NCI-H187 (cell line): ENCODE measurements at places on chromosomes 7 and 10.

DNA sequence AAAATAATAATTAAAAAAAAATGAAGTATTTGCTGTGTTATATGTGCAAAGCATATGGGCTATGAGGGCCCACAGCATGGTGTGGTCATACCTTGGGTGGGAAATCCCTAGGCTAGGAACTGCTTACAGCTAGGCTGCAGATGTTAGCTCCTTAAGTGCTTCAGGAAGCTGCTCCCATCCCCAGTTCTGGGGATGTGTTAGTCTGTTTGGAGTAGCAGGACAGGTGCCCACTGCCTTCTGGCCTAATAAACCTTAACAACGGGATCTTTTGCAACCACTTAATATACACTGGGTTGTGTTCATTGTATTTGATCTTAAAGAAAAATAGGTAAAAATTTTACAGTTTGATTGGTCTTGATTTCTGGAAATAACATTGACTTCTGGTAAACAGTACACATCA is 46.3 kb downstream of the HK1 start:
- DNase-seq: no peak

- DNase-seq: no peak
Observed at GRCh38 chr10:113111900-113112853, 162.1 kb downstream of the TCF7L2 start.

DNA sequence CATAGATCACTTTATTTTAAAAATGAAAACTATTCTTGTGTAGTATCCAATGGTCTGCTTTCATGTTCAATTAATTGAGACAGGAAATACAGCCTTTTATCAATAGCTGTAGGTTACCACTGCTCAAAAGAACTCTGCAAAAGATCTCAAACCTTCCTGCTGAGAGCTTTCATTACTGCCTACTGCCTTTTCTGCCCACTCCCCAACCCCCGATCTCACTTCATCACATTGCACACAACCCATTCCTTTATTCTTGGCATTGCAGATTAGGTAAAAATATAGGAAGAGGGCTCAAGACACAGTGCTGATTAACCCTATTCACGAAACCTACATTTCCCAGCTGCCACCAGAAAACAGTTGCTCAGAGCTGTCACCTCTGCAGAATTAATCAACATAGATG is 171.4 kb downstream of the BTAF1 start:
- DNase-seq: no peak

DNA sequence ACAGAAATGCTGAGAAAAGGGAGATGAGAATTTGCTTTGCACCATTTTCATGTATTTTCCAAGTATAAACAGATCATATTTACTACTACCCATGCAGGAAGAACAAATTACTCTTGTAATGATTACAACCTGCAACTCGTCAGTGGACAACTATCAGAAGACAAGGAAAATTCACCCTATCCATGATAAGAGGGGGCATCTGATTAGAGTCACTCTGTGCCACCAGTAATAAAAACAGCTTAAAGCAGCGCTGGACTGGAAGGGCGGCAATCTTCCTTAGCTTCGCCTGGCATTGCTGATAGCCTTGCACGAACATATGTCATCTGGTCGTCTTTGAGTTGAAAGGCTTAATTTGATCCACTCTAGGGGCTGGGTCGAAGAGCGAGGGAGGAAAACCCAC is 162.7 kb downstream of the SFMBT2 start:
- no peak for DNase-seq

DNA sequence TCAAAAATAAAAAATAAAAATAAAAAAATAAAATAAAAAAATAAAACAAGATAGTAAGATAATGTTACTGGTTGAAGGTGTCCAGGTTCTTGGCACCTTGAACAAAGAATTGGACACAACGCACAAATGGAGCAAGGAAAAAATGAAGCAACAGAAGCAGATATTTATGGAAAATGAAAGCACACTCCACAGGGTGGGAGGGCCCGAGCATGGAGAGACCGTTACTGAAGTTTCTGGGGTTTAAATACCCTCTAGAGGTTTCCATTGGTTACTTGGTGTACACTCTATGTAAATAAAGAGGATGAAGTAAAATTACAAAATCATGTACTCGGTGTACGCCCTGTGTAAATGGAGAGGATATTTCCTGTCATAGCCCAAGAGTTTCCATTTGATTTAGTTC is 15.7 kb upstream of the PFKP start:
- DNase-seq: no peak

GRCh38 chr7:94509264-94509886 is at the start of gene CASD1:
TSS of gene CASD1 (plus strand) at chr7:94509809. CDS start at chr7:94510085, 276 bp downstream.
- DNase-seq: peak; percentile 38

DNA sequence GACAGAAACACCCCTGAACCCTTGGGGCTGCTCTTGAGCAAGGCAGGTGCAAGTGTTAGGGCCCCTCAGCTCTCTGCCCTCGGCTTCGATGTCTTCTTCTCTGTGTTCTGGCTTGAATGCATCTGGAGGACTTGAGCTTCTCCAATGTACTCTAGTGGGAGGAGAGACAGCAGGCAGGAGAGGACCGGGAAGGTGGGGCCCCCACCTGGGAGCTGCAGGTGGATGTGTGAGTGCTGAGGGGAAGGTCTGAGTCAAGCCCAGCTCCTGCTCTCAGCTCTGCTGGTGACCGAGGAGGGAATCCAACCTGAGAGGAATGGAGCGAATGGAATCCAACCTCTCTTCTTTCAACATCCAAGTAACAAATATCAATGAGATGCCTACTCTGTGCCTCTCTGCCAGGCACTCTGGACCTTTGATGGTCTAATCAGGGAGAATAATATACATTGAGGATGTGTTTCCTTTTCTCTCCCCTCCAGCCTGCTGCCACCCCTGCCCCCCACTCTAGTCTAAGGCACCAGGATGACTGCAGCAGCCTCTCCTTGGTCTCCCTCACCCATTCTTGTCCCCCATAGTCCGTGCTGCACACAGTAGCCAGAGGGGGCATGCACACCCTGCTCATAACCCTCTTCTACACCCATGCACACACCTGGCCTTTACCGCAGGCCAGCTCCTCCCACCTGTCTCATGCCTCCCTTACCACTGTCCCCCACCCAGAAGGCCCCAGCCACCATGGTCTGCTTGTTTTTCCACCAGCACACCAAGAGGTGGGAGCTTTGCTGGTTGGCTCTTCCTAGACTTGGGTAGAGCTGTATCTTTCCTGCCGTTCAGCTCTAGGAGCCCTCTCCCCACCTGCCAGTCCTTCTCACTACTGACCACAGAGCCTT is 13.6 kb downstream of the TBATA start:
- no peak for DNase-seq

- DNase-seq: no peak
Observed at GRCh38 chr7:136997735-136998134, 129.3 kb downstream of the CHRM2 start.

GRCh38 chr7:46257761-46258448 is 336.8 kb upstream of the IGFBP3 start:
- no peak for DNase-seq

DNA sequence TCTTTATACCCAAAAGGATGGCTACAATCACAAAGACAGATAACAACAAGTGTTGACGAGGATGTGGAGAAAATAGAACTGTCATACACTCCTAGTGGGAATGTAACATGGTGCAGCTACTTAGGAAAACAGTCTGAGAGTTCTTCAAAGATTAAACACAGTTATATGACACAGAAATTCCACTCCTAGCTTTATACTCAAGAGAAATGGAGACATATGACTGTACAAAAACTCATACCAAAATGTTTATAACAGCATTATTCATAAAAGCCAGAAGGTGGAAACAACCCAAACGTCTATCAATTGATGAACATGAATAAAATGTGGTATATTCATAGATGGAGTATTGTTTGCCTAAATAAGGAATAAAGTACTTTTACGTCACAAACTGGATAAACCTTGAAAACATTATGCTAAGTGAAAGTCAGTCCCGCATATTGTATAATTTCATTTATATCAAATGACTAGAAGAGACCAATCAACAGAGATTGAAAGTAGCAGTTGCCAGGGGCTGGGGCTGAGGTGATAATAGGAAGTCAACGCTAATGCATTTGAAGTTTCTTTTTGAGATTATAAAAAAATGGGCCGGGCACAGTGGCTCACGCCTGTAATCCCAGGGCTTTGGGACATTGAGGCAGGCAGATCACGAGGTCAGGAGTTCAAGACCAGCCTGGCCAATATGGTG is 61.6 kb upstream of the SRPK2 start:
- no peak for DNase-seq

DNA sequence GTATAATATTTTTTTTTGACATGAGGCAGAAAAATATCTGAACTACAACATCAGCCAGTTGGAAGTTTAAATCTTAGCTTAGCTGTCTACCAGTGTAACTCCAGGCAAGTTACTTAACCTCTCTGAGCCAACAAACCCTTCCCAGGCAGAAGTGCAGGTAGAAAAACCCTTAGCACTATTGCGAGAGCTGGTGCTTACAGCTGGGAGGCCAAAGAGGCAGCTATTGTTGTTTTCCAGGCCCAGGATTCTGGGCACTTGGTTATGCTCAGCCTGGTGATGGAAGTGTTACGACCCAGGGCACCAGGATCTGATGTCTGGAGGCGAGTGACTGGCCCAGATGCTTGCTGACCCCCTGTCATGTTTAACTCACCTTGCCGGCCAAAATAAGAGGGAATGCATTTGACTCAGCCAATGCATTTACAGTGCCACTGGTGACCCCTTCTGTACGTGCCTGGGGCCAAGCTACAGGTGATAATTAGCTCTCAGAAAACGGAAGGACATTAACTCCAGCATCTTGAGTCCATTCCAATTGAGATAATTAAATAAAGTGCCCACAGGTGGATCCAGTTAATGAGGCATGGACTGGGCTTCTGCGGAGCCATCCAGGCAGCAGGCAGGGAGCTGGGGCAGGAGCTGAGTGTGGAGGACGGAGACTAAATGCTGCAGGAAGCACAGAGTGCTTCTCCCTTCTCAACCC is 126.5 kb upstream of the HABP2 start:
- no peak for DNase-seq

- DNase-seq: no peak
Observed at GRCh38 chr7:151018421-151019129, 5.7 kb downstream of the ATG9B start.

DNA sequence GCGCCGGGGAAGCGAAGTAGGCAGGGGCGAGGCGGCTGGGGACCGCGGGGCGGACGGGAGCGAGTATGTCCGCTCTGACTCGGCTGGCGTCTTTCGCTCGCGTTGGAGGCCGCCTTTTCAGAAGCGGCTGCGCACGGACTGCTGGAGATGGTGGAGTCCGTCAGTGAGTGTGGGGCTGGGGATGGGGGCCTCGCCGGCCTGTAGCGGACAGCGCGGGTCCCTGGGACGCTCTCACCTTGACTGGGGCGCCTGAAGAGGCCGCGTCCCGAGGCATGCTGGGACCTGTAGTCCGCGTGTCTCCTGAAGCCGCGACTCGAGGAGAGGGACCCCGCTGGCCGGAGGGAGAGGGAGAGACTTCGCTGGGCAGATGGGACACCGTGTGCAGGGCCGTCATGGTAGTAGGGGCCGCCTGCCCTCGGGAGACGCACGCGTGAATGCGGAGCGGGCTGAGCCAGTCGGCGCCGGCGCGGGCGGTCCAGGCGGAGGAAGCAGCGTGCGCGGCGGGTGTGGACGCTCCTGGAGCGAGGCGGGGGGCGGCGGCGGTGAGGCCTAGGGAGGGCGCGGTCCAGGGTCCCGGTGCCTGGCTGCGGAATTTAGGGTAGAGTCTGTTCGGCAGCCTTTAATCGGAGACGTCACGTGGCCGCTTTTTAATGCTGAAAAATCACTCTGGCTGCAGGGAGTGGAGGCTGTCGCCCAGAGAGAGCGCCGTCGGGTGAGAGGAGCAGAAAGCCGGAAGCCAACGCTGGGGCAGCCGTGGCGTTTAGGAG is at the start of gene NDUFB2:
TSS of gene NDUFB2 (plus strand) at position 29 of the 767 bp plus-strand sequence. CDS start at position 66, 37 bp downstream.
- peak; percentile 82 for DNase-seq

DNA sequence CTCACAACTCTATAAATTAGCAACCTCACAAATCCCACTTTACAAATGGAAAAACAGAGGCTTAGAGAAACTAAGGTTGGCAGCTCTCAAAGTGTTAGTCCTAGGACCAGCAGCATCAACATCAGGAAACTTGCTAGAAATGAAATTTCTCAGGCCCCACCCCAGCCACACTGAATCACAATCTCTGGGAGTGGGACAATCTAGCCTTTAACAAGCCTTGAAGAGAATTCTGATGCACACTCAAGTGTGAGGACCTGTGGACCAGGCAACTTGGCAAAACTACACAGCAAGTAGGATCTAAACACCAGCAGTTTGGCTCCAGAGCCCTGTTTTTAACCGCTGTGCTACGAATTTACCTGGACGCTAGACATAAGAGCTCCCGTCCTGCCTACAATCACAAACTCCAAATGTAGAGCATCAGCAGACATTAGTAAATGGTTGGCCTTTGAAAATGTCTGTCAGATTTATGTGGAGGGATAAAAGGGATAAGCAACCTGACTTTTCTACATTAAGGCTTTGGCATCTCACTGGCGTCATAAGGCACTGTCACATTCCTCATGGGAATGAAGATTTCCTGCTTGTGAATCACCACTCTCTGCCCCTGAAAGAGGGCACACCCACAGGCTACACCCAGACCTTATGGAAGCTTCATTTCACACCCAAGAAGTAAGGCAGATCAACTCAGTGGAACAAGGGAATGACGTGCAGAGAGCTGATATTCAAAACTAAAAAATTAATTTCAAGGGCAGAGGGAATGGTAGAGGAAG is 34.5 kb downstream of the PPP1R3C start:
- DNase-seq: no peak

- no peak for DNase-seq
Observed at GRCh38 chr7:100965723-100966541, 3.4 kb upstream of the MUC12 start.

- no peak for DNase-seq
Observed at GRCh38 chr7:25752967-25753791, 398.8 kb upstream of the NFE2L3 start.

DNA sequence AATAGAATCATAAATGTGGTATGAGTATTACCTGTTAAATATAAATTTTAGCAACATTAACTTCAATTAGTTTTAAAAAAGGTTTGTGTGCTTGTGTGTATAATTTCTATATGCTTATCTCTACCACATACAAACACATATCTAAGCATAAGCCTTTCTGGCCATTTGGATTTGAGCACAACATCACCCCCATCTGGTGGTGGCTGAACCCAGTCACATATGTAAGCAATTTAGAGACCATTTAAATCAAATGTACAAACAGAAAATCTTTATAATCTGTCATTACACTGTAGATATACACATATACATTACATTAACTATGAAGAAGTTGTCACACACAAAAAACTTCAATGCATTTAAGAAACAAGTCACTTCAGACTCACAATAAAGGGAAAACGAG is 31.7 kb downstream of the GPR22 start:
- DNase-seq: no peak

DNA sequence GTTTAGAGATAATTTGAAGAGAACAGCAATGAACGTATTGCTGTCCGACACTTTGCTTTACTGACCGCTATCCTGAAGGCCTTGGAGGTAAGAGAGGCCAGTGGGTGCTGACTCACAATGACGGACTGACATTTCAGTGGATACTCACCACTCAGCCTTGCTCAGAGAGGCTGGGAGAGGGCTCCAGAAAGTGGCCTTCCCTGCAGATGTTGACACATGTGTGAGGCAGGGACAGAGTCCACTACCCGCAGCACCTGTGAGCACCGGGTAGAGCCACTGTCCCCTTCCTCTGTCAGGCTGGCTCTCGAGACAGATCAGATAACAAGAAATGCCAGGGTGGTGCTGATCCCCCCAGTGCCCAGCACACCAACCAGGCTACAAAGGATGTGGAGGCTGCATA is 75.0 kb downstream of the GPR26 start:
- DNase-seq: no peak
